Fibroblast of mammary gland (primary cell): ENCODE measurements at places on chromosomes 1 and 21.

GRCh38 chr1:93323185-93323820, 22.4 kb upstream of the DR1 start:
- no peak for DNase-seq

GRCh38 chr1:244450597-244451538, 841 bp downstream of the ADSS2 start:
- DNase-seq: peak; percentile 81

- DNase-seq: no peak
Measured at GRCh38 chr1:3717041-3717714, 35.1 kb upstream of the CCDC27 start.

- DNase-seq: peak; percentile 79
Measured at GRCh38 chr1:179550746-179551682, 24.7 kb downstream of the NPHS2 start.

DNA sequence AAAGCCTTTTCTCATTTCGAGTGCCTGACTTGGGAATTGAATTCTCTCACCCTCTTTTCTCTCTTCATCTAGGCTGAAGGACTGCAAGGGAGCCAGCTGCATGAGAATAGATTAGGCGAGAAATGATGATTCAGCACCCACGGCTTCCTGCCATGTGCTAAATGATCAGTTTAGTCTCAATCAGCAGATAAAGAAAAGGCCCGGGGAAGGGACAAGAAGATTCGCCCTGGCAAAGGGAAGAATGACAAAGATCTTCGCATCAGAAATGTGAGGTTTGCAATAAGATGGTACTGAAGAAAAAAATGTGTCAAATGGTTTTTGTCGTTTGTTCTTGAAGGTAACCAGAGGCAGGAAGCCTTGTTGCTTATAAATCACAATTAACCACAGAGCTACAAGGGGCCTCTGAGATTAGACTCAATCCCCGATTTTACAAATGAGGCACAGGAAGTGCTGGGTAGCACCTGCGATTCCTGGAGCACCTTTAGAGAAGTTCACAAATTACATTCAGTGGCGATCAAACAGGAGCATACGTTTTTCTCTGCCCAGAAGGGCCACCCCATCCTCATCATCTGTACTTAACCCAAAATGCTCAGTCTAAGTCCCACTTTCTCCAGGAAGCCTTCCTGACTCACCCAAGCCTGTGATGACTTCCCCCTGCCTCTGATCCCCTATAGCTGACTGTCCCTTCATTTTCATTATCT, 183.4 kb downstream of the ZNF281 start:
- no peak for DNase-seq

DNA sequence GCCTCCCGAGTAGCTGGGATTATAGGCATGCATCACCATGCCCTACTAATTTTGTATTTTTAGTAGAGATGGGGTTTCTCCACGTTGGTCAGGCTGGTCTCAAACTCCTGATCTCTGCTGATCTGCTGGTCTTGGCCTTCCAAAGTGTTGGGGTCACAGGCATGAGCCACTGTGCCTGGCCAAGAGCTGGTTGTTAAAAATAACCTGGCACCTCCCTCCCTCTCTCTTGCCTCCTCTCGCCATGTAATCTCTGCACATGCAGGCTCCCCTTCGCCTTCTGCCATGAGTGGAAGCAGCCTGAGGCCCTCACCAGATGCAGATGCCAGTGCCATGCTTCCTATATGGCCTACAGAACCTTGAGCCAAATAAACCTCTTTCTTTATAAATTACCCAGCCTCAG, 74.7 kb upstream of the TLR5 start:
- no peak for DNase-seq

GRCh38 chr21:42513985-42514882, 582 bp downstream of the SLC37A1 start:
- no peak for DNase-seq

DNA sequence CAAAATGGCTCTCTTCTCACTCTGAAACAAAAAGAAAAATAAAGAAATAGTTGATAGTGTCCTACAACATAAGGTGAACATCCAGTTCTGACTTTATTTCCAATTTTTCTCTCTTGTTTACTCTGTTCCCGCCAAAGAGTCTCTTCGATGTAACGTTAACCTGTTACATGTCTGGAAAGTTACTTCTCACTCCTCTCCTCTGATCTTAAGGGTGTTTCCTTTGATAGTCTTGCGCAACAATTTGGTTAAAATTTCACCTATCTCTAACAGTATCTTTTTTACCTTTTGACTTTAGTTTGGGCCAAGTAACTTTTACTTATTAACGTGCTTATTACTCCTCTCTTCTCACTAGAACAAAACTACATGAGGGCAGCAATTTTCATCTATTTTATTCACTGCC, 1450.2 kb downstream of the BRINP3 start:
- no peak for DNase-seq

- DNase-seq: no peak
Measured at GRCh38 chr1:155263067-155263466, 907 bp upstream of the SCAMP3 start.

DNA sequence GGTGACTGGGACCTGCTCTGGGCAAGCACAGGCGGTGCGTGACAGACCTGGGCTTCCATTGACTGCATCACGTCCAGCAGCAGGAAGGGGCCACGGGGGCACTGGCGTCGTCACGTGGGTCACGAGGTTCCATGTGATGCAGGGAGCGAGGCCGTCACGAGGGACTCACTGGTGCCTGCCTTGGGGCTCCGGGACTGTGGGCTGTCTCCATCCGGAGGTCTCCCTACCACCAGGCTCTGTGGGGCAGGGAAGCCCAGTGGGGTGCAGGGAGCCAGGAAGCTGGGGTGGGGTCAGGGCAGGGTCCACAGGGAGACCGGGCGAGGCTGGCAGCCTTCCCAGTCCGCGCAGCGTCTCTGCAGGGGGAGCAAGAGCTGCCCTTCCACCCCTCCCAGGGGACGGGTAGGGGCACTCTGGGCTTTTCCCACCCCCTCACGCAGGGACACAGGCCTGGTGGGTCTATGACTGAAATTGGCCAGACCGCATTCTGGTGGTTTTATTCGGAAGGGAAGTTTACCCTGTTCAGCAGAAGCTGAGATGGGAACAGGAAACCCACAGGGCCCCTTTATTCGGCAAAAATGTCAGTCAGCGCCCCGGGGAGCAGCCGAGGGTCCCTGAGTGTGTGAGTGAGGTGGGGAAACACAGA, 416 bp upstream of the TNFRSF14 start:
- peak; percentile 45 for DNase-seq

DNA sequence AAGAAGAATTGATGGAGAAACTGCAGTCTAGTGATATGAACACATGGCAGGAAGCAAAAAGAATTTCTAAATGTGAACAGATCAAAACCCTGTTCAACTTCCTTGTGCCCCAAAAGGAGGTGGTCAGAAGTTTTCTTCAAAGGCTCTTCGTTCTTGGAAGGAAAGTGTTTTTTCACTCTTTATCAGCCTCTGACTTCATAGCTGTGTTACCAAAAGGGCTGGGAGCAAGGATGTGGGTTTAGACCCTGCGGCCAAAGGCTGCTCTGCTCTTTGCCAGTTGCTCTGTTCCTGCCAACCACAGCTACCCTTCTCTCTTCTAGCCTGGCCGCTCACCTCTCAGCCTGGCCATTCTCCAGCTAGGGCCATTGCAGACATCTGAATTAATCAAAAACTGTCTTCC, 53.8 kb downstream of the PTGER3 start:
- DNase-seq: no peak

DNA sequence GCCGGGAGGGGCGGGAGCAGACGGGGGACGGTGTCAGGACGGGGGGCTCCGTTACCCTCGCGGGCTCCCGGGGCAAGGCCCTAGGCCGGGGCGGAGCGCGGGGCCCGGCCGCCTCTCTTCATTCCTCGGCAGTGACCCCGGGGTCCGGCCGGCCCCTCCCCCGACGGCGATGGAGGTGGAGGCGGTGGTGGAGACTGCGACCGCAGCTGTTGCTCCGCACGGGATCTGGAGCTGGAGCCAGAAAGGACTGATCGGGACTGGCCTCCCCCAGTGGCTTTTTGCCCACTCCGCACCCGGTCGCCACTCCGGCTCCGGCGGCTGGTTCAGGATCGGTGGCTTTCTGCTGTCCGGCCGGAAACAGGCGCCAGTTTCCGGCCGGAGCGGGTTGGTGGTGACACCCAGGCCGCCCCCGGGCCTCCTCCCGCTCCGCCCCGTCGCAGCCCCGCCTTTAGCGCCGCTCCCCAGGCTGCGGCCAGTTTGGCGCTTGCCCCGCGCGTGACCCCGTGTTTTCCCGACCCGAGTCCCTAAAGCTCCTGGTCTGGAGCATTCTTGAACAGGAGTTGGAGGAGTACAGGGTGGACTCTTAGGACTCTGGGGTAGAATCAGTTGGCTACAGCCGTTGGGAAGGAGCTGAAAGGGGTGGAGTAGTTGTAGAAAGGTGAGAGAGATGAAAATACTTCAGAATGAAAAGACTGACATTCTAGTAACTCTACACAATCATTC, at the start of gene OTUD7B:
Gene OTUD7B, minus strand, starts transcription at position 334 of the 723 bp plus-strand sequence. CDS start 33,216 bp downstream, outside the sequence.
- DNase-seq: peak; percentile 79

DNA sequence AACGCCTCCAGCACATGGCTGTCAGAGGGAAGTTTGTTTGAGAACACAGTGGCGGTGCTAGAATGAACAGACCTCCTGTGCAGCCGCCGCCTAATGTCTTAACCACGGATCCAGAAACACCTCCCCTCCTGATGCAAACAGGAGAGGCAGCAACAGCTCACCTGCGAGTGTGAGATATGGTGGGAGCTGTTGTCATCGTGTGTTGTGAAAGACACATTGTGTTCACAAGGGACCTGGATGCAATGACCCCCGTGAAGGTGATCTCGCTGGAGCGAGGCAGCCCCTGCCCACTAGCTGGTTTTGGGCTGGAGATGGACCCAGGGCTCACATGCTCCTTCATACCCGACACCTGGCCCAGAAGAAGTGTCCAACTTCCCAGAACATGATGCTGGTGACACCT, 315.3 kb upstream of the C1orf174 start:
- DNase-seq: no peak
